Hippocampal formation (tissue), 2 donors: ENCODE measurements at places on chromosomes 5 and 9.

DNA sequence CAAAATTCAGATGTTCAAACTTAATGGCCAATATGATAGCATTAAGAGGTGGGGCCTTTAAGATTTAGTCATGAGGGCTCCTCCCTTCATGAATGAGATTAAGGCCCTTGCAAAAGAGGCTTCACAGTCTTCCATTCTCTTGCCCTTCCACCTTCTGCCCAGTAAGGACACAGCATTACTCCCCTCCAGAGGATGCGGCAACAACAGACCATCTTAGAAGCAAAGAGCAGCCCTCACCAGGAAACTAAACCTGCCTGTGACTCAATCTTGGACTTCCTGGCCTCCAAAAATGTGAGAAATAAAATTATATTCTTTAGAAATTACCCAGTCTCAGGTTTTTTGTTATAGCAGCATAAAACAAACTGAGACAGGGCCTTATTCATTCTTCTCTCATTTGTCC, 8.2 kb downstream of the AP3B1 start:
- no peak for DNase-seq

DNA sequence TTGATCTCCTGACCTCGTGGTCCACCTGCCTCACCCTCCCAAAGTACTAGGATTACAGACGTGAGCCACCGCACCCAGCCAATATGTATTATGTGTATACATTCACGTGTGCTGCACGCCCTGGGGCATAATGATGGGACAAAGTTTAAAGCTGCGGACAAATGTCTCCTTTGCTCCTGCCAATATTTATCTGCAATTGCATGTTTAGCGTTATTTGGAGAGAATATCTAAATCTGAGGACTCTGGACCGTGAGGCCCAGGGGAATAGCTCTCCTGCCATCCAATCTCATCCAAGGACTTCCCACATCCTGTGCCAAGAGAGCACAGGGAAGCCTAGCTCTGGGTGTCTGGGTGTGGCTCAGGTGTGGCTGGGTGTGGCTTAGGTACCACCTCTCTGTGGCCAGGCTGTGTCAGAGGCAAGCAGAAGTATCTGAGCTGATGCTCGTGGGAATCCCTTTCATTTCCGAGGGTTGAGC, 6.9 kb upstream of the BOD1 start:
- DNase-seq = no peak

DNA sequence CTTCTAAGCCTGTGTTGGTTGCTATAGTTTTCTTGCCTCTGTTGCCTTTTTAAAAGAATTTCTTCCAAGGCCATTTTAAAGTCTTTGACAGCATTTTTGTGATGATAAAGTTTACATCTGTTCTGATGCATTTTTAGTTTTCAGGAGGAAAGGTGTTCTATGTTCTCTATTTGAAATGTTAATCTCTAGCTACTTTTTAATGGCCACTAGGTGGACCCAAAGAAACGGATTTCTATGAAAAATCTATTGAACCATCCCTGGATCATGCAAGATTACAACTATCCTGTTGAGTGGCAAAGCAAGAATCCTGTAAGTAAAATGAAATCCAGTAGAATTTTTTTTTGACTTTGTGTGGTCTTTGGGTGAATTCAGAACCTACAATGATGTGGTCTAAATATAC, 60.2 kb downstream of the MELK start:
- DNase-seq = no peak

- no peak for DNase-seq
These were observed 381.4 kb downstream of the ACTL7B start for GRCh38 chr9:108474356-108474755.

- no peak for DNase-seq
These were observed 131.3 kb upstream of the ARRDC3 start for GRCh38 chr5:91514400-91514799.

DNA sequence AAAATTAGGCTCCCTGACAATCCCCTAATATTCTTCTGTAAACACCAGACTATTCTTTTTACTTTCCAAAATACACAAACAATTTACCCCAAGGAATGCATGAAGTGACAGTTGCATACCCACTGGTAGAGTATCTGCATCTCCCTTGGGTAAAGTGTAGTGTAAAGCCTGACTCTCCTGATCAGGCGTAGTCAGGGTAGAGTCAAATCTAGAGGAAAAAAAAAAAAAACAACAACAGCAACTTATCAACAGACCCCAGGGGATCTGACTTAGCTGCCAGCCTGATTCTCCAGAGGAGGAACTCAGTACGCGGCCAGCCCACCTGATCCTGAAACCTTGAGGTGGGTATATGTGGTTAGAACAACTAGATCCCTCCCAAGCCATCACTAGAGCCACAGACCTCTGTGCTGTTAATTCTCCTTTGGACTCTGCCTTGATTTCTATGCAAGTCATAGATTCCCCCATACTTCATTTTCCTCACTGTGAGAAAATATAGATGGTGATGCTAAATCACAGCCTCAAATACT, 61.0 kb downstream of the ZNF608 start:
- no peak for DNase-seq

- DNase-seq = no peak
These were observed 390.0 kb upstream of the IRX4 start for GRCh38 chr5:2272755-2273154.

- no peak for DNase-seq
These were observed 34.1 kb upstream of the PSD2 start for GRCh38 chr5:139761501-139761900.

DNA sequence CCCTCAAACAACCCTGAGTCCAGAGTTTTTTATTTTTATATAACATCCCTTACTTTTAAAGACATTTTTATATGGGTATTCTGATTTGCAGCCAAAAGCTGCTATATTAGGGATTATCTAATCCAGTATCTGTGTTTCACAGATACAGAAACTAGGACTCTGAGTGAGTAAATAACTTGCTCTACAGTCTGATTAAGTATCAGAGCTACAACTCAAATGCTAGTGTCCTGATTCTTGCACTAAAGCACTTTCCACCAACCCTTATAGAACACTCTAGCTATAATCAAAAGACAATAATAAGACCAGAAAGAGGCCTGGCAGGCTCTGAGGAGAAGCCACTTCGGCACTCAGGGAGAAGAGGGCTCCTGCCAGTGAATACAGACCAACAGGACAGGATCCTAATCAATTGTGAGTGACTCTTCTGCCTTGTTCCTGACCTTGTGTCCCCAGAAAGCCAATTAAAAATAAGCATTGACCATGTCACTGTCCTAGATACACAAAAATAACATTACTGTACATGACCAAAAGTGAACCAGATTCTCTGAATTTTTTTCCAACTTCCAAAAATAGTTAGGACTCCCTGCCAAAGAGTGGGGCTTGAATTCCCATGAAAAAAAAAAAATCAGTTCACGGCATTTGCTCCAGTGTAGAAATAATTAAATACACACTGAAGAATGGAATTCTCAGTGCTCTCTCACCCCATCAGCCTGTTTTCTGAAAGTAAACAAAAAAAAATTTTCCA, 63.6 kb upstream of the MAP3K1 start:
- no peak for DNase-seq

GRCh38 chr5:117533792-117534191, 959.2 kb upstream of the SEMA6A start:
- no peak for DNase-seq

DNA sequence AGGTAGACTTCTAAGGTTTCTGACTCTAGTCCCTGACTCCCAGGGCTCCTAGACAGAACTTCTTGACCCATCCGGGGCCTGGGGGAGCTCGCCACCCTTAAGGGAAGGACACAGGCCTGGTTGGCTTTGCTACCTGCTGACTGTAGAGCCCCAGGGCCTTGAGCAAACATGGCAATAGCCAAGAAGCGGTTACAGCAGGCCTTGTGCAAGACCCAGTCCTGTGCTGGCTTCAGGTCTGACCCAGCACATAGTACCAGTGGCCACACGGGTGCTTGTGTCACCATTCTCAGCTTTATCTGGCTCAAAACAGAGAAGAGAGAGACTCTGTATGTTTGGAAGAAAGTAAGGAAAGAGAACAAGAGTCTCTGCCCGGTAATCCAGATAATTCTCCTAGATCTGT, 41.8 kb downstream of the AP3B1 start:
- DNase-seq = no peak

- no peak for DNase-seq
These were observed 12.7 kb downstream of the C9orf153 start for GRCh38 chr9:86246752-86247161.

DNA sequence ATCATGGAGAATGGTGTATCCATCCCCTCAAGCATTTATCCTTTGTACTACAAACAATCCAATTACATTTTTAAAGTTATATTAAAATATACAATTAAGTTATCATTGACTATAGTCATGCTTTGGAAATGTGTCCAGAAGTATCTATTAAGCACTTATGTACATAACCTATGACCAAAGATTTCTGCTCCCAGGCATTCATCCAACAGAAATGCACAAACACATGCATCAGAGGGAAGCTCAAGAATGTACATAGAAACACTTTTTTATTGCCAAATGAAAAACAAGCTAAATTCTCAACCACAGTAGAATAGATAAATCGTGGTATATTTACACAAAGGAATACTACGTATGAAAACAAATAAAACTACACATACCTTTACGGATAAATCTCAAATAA, 700.5 kb upstream of the ZNF608 start:
- no peak for DNase-seq

DNA sequence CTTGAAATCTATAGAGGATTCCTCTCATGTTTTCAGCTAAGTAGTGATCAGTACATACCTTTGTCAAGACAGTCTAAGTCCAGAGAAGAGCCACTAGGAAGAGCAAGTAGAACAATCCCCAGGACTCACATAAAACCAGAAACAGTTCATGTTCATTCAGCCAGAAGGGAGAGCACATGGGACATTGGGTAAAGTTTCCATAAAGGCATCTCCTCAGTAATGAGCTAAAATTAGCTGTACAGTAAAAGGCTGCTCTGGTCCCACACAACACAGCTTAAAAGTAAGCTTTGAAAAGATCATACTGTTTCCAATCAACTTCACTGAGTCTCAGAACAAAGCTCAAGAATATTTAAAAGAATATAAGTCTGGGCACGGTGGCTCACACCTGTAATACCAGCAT, 32.4 kb downstream of the HOMER1 start:
- no peak for DNase-seq

DNA sequence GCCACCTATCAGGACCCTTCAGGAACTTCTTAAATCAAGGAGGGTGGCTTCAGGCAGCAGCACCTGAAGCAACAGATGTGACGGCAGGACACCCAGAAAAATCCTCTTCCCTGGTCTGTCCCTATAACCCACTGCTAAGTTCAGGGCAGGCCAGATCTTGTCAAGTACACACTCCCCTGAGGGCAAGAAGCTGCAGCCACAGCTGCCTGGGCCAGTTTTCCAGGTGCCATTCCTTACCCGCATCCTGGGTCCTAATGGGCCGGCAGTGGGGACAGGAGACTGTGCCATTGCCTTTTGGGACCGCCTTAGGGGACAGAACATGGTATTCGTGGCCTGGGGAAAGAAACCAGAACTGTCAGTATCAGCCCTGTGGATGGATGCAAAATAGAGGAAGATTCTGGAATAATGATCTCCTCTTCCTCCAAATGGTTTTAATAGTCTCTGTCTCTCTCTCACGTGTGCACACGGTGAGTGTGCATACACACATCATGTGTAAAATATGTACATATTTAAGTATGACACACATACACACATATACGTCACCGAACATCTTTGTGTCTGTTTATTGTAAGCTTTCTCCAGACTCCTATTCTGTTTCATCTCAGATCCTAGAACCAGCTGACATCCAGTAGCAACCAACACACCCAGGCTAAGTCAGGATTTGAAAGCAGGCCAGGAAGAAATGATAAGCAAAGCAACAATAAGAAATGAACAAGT, 14.0 kb downstream of the ORM2 start:
- no peak for DNase-seq

GRCh38 chr5:135631391-135631790, 52.6 kb upstream of the CXCL14 start:
- no peak for DNase-seq

- DNase-seq = no peak
These were observed 1.3 kb downstream of the OR13J1 start for GRCh38 chr9:35868933-35869332.

GRCh38 chr5:58406394-58406793, 53.5 kb downstream of the PLK2 start:
- no peak for DNase-seq

DNA sequence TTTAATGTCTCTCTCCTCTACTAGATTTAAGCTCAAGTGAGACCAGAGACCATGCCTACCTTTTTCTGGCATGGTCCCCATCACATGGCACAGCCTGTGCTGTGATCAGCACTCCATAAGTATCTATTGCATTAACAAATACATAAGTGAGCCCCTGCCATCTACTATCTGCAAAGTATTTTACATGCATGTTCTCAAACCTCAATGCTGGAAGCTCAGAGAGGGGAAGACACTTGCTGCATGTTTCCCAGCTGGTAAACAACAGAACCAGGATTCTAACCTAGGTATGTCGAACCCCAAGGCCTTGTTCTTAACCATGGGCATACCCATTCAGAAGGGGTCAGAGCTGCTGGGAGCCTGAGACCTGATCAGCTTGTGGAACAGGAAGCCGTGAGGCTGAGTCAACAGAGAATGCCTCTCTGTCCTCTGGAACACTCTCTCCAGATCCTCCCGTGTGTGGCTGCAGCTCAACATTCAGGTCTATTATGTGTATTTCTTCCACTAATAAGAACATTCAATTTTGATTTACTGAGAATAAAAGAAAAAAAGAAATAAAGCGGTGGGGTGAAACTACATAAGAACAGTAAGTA, 232.5 kb upstream of the MSX2 start:
- DNase-seq = no peak

DNA sequence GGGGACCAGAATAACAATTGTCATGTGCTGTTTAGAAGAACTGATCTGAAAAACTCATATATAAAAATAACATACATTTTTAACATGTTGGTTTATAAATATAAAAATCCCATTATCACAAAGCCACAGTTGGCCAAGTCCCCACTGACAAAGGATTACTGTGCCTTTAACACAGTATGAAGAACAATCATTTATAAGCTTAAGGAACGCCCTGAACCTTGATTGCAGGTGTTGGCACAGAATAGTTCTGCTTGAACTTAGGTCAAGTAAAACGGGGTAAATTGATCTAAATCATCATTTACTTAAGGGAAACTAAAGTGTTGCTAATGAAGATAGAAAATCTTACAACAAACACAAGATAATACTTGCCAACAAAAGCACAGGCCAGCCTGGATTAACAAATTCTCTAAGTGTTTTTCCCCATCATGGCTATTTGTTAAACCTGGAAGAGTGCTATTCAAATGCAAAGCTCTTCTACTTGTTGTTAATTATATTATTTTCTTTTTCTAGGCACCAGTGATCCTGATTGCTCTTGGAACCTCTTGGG, 46.1 kb downstream of the ASTN2 start:
- no peak for DNase-seq

GRCh38 chr5:167952278-167952995, 339.0 kb upstream of the WWC1 start:
- DNase-seq = no peak

- no peak for DNase-seq
These were observed 97.7 kb upstream of the KIF2A start for GRCh38 chr5:62208218-62208852.

GRCh38 chr5:34811706-34812105, 27.3 kb upstream of the TTC23L start:
- DNase-seq = no peak
